Stimulated activated CD8-positive, alpha-beta memory T cell treated with anti-CD3 and anti-CD28 coated beads, Interleukin-15, amount 100 ng/mL, for 24 hours (primary cell): ENCODE measurements at places on chromosomes 11 and 22.

DNA sequence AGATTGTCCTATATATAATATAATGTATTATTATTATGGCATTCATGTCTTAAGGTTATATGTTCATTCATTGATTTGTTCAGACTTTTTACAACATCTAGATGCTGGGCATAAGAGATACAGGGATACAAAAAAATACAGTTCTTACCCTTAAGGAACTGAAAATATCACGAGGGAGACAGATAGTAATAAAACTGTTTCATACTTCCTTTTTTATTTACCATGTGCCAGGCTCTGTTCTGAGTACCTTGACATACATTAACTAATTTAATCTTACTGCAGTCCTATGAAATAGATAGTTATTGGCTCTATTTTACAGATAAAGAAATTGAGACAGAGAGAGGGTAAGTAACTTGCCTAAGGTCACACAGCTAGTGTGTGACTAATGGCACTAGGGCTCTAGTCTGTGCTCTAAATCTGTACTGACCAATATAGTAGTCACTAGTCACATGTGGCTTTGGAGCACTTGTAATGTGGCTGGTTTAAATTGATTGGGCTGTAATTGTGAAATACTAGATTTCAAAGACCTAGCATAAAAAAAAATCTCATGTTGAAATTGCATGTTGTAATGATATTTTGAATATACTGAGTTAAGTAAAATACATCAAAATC, 21.3 kb downstream of the TRIM44 start:
- no peak for DNase-seq

- DNase-seq: no peak
Observed at GRCh38 chr11:12702999-12703453, 28.8 kb downstream of the TEAD1 start.

GRCh38 chr11:2194877-2195755, 23.5 kb upstream of the TH start:
- DNase-seq: peak; percentile 38

GRCh38 chr11:8268530-8269400, 5.1 kb upstream of the LMO1 start:
- DNase-seq: no peak

GRCh38 chr11:22337596-22338485, at the start of gene SLC17A6:
Gene SLC17A6 (plus strand): TSS chr11:22338381. CDS start chr11:22338534, 153 bp downstream.
- no peak for DNase-seq

DNA sequence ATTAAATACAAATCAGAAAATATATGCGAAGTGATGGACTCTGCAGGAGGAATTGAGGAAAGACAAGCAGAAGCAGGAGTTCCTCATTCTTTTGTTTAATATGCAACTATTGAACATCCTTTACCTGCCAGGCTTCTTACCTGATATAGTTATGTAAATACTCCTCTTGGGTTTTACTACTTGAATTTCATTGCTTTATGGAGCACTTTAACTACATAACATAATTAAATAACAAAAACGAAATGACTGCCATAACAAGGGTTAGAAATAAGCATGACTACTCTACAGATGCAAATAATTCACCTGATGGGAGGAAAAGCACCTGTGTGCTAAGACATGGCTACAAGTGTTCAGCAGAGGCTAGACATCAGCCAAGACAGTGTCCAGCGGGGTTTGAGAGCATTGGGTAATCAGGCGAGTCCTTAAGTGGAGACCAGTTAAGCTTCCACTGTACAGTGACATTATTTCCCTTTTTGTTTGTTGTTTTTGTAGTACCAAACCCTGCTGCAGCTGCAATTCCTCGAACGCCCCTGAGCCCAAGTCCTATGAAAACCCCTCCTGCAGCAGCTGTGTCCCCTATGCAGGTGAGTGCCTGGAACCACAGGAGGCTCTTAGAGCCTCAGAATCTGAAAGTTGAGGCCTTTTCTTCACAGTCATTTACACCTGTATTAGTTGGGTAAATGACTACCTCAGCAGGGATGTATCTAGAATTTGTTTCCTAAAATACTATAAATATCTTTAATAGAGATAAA, 67.4 kb downstream of the SPECC1L start:
- no peak for DNase-seq

DNA sequence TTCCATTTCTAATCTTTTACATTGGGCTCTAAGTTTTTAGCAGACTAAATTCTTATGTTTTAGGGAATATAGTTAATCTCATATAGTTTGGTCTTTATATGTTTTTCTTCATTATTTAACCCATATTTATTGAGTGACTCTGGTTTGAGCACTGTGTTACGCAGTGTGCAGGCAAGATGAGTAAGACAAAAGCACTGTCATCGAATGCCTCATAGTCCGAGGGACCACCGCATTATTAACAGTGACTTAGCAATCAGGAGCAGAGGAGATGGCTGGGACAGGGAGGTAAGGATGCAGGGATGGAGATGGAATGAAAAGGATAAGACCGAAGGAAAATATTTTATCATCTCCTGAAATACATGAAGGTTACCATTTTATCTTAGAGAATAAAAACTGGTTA, 65.2 kb upstream of the CTSC start:
- DNase-seq: no peak
